ENCODE measurements at places on chromosomes 7 and 10.
A peak's percentile ranks its signal among the peaks of the same experiment; 100 is the strongest.

GRCh38 chr10:9681655-9682054, 1336.0 kb upstream of the CELF2 start:
- DNase-seq, result no peak

DNA sequence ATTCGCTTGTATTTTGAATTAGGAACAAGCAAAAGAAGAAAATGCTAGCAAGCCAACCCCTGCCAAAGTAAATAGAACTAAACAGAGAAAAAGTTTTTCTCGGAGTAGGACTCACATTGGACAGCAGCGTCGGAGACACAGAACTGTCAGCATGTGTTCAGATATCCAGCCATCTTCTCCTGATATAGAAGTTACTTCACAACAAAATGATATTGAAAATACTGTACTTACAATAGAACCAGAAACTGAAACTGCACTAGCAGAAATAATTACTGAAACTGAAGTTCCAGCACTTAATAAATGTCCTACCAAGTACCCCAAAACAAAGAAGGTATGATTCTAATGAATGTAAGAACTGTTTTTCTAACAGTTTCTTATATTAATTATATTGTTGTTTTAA, 87.9 kb downstream of the KMT2E start:
- DNase-seq, result no peak

GRCh38 chr10:95909561-95909960, 1.8 kb downstream of the CC2D2B start:
- no peak for DNase-seq

GRCh38 chr7:17651863-17652385, 288.4 kb downstream of the SNX13 start:
- peak; percentile 99 for DNase-seq

DNA sequence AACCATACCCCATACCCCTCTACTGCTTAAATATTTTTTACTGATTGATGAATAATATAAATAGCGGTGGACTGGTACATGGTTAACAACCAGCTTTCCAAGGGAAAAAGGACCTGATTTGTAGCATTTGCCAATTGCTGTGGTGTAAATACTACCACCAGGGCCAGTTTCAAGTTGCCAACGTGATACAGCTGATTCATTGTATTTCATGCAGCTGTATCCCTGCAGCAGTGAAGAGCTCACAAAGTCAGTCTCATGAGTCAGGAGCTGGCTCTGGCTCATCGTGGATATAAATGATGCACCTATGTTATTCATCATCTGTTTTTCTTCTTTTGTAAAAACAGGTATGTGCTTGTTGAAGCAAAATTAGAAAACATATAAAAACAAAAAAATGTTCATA, 15.2 kb downstream of the CALML5 start:
- DNase-seq, result no peak

DNA sequence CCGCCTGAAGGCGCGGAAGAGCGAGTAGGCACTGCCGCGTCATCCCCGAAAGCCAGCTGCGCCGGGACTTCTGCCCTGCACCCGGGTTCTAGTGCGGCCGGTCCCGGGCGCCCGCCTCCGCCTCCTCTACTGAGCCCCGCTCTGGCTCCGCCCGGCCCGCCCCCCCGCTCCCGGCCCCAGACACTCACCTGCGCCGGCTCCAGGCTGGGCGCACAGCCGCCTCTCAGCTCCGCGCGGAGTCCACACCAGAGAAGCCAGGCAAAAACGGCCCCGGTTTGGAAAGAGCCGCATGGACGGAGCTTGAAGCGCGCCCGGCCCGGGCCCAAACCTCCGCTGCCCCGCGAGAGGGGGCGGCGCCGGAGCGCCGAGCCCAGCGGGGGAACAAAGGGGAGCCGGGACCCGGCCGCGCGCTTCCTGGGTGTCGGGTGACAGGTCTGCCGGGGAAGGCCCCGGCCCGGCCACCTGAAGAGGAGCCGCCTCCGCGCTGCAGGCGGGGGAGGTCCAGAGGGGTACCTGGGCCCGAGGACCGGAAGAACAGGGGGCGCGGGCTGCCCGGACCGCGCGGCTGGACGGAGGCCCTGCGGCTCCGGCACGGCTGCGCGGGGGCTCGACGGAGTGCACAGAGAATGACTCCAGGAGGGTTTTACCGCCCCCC, 168.2 kb downstream of the NRF1 start:
- DNase-seq, result no peak

- peak; percentile 91 for DNase-seq
Observed at GRCh38 chr10:110137142-110137545, 70.3 kb upstream of the MXI1 start.

DNA sequence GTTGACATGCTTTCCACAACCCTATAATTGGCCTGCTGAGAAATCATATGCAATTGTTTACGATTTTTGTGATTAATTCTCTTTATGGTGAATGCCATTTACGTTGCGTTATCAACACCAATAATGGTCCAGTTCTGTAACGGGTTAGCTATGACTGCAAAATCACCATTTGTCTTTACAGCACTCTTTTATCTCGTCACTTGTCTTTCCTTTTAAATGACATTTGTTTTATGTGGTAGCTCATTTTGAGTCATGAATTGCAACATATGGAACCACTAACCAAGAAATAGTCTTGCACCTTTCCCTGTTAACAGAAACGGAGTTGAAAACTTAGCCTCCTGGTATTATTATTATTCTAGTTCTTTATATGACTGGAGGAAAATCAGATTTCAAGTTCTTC, 3.1 kb upstream of the KIAA1217 start:
- DNase-seq, result peak; percentile 60

DNA sequence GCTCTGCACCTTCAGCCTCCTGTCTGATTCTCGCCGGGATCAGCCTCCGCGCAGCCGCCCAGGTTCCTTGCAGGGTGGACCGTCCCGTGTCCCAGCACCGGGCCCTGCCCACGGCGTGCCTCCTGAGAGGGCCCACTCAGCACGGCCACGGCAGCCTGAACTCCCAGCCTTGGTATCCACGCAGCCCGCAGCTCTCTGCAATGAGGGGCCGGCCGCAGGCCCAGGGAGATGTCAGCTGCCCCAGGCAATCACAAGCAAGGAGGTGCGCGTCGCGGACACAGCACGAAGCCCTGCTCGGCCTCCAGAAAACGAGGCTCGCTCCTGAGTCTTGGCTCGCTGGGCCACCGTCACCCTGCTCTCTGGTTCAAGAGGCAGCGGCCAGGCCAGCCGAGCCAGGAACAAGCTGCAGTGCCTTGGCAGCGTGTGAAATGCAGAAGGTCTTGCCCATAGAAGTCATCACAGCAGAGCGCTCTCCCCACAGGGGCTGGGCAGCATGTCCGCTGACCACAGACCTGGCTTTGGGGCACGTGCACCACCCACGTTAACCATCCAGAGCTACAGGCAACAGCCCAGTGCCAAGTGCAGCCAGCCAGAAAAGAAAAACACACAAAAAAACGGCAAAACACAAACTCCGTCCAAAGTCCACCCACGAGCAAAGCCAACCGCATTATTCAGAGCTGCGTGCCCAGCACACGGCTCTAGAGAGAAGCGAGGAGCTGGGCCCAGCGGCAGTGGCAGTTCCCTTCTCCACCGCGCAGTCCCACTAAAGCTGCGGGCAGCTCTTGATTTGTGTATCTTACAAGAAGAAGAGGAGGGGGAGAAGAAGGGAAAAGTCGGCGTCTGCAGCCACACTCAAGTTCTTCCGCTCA, 13.9 kb downstream of the GPER1 start:
- no peak for DNase-seq

- no peak for DNase-seq
Observed at GRCh38 chr7:93890464-93891068, at the start of gene TFPI2. Gene TFPI2 (minus strand): TSS chr7:93890753. CDS start chr7:93890678, 75 bp downstream.

DNA sequence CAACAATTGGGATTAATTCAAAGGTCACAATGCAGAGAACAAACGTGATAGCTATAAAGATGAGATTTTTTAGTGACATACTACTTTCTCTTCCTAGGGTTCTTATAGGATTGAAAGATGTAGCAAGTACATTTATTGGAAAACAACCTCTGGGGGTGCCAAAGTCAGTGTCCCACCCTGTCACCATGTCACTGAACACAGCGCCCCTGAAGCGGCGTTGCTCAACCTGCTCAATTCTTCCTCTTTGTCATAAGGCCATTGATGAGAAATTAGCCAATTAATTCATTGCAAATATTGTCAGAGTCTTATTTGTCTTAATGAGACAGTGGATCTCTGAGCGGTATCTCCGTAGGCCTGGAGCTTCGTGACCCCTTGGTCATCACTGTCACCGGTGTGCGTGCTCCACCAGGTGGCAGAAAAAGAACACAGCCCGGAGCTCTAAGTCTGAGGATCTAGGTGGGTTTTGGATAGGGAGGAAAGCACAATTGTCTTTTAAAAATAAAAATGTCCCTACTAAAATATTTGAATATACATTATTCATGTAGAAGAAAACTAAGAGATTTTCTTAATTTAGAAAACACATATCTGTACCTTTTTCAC, 362.6 kb downstream of the PAXIP1 start:
- DNase-seq, result no peak

DNA sequence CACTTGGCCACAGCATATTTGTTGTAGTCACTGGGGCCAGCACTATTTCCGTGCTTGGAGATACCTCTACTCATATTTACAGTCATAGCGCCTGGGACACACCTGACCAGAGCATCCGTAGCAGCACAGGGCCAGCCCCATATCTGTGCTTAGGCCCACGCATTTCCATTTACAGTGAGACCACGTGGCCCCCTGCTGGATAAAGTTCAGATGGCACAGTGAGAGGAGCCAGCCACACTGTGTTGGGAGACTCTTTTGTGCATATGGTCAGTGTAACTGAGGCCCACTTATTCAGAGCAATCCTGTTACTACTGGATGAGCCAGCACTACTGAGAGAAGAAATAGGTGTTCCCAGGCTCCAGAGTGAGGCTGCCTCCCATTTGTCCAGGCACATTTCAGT, 455.3 kb downstream of the REEP3 start:
- no peak for DNase-seq

DNA sequence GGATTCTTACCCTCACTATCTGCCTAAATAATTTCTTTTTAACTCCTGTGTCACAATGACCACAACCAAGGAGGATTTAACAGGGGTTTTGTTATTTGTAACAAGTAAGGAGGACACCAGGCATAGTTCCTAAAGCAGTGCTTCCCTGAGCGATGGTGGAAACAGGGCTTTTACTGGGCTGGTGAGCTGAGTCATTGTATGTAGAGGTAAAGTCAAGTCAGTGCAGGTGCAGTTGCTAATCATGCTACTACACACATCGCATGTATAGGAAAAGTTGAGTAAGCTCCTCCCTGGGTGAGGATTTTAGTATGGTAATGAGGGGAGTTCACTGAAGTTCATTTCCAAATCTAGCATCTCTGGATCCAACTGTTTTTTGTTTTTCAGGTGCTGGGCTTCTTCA, 22.9 kb upstream of the ABCA13 start:
- no peak for DNase-seq

DNA sequence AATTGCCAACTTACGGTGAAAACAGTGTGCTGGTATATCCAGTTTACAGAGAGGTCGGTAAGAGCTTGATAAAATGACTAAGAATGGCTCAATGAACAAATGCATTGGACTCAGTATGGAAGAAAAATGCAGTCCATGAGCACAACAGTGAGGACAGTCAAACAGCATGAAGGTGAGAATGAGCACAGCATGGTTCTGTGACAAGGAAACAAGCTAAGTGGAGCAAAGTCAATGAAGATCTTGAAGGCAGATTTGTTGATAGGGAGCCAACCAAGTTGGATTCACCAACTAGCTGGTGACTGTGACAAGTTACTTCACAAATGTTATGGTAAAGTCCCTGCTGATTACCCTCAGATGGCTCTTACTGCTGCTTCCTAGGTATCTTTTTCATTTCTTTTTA, 75.9 kb downstream of the SHOC2 start:
- no peak for DNase-seq

- DNase-seq, result no peak
Observed at GRCh38 chr7:25854059-25854458, 297.9 kb upstream of the NFE2L3 start.

GRCh38 chr7:159318682-159319351, 174.2 kb upstream of the VIPR2 start:
- DNase-seq, result no peak

- no peak for DNase-seq
Observed at GRCh38 chr10:62224606-62225005, 44.0 kb downstream of the RTKN2 start.

DNA sequence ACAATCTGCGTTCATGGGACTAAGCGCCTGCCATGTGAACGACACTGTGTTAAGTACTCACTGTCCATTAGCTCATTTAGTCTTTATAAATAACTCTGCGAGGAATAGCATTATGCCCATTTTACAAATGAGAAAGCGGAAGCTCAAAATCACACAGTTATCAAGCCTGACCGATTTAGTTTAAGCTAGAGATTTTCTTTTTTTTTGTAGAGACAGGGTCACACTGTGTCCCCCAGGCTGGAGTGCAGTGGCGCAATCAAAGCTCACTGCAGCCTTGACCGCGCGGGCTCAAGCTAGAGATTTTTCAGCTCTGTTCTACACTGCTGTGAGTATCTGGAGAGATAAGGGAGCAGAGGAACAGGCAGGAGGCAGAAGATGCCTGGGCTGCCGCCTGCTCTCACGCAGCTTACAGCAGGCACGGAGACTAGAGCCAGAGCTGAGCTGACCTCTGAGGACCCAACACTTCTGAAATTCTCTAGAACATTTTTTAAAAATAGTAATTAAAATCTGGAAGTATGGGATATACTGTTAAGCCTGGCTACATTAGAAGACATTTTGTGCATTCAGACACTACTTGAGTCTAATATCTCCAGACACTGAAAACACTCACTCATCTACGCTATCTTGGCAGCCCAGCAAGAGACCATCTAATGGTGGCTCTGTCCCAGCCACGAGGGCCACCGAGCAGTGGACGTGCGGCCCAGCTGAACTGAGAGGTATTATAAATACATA, 38.7 kb downstream of the GNA12 start:
- no peak for DNase-seq

DNA sequence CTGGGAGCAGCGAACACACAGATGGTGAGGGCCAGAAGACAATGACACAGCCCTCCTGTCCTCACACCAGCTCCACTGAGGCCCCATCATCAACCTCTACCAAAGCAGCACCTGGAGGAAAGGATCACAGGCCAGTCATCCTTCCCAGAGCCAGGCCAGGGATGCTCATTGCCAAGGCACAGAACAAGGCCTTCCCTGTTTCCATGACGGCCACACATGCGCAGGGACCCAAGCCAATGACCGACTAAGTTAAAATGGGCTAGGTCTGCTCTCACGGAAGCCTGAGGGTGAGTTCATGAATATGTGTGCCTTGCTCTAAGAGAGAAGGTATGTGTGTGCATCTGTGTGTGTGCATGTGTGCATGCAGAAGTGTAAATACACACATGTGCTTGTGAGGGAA, 39.6 kb downstream of the COBL start:
- no peak for DNase-seq

DNA sequence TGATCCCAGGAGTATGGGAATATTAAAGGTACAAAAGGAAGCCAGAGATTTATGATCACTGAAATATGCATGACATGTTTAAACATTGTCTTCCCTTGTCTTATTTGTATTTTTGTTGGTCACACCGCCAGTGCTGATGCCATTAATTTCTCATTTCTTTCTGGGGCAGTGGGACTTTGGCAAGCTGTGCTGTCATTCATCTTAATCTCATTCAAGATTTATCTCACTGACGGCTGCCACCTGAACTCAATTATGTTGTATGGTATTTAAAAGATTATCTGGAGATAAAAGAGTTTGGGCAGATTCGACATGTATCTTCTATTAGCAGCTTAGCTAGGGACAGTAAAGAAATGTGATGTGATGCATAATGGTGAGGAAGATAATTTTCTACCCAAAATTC, 284.9 kb upstream of the PLXDC2 start:
- DNase-seq, result no peak

Data from skin of body (tissue), 3 donors.